ENCODE measurements at places on chromosomes 16 and 17.

DNA sequence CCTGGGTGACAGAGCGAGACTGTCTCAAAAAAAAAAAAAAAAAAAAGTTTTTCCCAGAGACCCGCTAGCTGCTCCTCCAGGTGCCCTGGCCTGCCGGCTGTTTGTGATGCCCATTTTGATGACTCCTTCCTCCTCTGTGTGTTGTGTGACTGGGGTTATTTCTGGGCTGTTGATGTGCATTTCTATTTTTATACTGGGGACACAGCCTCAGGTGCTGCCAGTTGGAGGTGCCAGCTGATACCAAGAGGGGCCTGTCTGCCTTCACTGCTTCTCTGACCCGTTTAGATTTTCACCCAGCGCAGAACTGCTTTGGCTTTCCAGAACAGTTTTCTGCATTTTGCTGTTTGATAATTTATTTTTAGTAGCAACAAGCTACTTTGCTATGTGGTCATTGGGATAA is 6.7 kb downstream of the PLA2G15 start:
- DNase-seq: no peak

GRCh38 chr17:41451154-41451728 is 10.5 kb upstream of the KRT38 start:
- no peak for DNase-seq

GRCh38 chr17:34414339-34414738 is 51.3 kb upstream of the CCL1 start:
- no peak for DNase-seq

GRCh38 chr17:38697061-38697820 is 7.8 kb upstream of the MLLT6 start:
- DNase-seq: no peak

GRCh38 chr17:17831208-17832031 is 5.4 kb downstream of the SREBF1 start:
- DNase-seq: no peak

DNA sequence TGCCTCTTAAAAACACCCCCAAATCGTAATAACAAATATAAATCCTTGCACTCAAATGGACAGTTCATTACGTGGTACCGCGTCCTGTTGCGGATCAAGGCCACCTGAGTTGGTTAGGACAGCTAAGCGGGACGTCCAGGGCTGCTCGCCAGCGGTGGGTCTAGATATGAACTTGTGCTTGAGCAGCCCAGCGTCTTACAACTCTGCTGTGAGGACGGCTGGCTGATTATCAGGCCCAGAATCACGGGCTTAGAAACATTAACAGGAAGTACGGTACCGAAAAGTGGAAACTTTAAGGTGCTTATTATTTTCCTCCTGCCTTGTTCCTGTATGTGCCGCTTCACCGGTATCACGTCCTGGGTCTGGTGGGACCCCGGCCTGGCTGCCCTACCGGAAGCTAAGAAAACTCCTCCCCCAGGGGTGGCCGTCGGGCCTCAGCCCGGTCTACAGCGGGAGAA is 832 bp upstream of the SRRM2 start:
- DNase-seq: no peak

- no peak for DNase-seq
Observed at GRCh38 chr17:43094129-43094835, 30.9 kb downstream of the BRCA1 start.

DNA sequence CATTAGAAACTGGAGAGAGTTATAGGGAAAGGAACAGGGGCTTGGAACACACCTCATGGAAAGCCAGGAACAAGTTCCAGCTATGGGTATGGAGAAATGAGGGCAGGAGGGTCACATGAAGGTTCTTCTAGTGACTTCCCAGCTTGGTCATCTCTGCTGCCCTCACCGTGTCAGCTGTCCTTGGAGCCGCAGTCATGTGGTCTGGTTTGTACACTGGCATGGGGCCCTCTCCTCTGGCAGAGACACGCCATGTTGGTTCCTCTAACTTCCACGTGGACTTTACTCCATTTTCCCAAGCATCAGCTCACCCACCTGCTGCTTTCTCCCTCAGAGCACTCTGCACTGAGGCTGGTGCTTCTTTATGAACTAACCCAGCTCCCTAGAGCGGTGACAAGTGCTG is 26.3 kb downstream of the MPG start:
- no peak for DNase-seq

DNA sequence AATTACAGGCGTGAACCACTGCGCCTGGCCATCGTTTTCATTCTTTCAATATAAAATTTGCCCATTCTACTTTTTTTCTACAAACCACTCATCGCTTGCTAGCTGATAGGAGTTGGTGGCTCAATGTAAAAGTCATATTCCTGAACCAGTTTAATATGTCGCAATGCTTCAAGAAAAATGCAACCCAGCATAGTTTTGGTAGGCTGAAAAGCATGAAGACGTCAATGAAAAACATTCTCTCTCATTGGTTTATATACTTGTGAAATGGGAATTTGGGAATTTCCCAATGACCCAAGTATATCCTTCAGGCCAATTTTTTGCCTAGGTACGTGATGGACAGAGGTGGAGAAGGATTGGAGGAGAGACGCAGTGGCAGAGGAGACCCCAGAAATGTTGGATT is 26.9 kb downstream of the USP43 start:
- no peak for DNase-seq

DNA sequence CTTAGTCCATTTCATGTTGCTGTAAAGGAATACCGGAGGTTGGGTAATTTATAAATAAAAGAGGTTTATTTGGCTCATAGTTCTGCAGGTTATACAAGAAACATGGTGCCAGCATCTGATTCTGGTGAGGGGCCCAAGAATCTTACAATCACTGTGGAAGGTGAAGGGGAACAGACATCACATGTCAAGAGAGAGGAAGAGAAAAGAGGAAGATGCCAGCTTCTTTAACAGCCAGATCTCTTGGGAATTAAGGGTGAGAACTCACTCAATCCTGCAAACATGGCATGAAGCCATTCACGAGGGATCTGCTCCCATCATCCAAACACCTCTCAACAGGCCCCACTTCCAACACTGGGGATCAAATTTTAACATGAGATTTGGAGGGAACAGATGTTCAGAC is 49.5 kb downstream of the BMERB1 start:
- no peak for DNase-seq

DNA sequence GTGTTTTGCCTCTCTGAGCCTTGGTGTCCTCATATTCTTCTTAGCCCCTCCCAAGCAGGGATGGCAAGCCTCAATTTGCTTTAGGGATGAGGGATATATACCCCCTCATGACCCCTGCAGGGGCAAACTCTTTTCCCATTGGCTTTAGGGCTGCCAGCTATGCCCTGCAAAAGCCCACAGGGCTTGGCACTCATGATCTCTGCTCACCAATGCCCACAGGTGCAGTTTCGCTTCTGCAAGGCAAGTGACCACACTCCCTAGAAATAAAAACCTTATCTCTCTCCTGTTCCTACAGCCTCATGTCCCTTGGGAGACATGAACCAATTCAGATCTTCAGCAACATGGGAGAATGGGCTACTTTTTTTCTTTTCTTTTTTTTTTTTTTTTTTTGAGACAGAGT is 8.8 kb downstream of the BEAN1 start:
- no peak for DNase-seq

- DNase-seq: no peak
Observed at GRCh38 chr16:67399218-67399733, 6.0 kb upstream of the TPPP3 start.

DNA sequence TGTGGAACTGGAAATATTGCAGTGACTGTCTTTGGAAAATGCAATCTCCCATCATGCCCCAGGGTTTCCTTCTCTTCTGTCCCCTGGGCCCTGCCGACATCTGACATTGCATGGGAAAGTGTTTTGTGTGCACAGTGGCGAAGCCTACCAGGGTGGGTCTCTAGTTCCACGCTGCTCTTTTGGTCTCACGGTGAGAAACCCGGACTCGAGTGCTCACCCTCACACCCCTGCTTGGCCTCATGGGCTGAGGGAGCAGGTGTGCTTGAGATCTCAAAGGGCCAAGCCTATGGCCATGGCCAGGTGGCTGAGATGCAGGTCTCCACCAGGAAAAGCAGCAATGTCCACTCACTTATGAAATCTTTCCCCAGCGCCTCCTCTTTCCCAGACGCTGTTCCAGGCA is 32.0 kb downstream of the SPNS3 start:
- no peak for DNase-seq

- no peak for DNase-seq
Observed at GRCh38 chr17:81925860-81926450, 1.6 kb downstream of the MAFG start.

DNA sequence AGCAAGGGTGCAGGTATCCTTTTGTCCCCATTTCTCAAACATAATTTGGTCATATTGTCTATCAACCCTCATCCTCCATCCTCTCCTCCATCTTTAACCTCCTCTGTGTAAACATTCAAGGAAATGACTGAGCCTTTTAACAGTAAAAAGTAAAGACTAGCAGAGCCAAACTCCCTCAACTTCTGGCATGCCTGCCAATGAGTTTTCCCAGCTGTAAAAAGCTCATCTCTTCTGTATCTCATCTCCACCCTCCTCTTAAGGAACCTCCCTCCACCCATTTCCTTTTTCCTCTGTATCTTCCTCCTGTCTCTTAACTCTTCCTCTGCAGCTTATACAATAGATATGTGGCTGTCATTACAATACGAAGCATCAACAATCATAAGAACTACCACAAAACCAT is 76.9 kb upstream of the PSMD7 start:
- DNase-seq: no peak

GRCh38 chr16:27222249-27223225 is 19.2 kb downstream of the KDM8 start:
- DNase-seq: no peak

- DNase-seq: no peak
Observed at GRCh38 chr17:32123782-32124181, 18.5 kb upstream of the RHOT1 start.

GRCh38 chr17:50807009-50807408 is 28.4 kb upstream of the WFIKKN2 start:
- no peak for DNase-seq

DNA sequence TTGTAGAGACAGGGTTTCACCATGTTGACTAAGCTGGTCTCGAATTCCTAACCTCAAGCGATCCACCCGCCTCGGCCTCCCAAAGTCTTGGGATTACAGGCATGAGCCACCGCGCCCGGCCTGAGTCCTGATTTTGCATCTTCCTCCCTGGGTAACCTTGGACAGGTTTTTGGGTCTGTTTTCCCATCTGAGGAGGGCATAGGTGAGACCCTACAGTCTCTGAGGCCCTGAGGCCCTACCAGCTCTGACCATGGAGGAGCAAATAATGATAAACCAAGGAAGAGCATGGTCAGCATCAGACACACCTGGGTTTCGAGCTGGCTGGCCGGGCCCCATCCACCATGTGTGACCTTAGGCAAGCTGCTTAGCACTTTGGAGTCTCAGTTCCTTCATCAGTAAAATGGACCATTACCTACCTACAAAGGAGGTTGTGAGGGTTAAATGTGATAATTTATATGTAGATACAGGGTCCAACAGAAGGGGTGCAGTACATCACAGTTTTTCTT is 1.2 kb upstream of the NCBP3 start:
- no peak for DNase-seq

DNA sequence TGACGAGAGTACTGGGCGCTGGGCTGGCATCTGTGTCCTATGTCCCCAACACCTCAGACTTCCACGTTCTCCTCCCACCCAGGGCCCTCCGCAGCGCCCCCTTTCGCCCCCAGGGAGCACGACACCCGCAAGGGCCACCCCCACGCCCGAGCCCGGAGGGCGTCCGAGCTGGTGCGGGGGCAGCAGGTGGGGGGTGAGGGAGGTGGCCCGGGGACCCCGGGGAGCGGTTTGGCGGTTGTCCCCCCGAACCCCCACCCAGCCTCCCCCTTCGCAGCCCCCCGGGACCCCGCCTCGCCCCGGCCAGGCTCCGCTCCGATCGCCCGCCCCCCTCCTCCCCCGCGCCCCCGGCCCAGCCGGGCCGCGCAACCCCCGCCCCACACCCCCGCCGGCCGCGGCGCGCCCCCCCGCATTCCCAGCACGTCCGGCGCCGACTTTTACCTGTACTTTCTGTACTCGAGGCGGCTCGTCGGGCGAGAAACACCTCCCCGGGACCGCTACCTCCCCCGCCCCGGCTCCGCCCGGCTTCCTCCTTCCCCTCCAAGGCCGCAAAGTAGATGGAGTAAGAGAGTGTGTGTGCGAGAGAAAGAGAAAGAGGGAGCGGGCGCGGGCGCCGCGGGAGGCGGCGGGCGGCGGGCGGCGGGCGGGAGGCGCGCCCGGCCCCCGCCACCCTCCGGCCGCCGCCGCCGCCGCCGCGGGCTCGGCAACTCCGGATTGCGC is 901 bp downstream of the CDYL2 start:
- DNase-seq: peak; percentile 42

- no peak for DNase-seq
Observed at GRCh38 chr16:70416748-70417616, 21.9 kb downstream of the ST3GAL2 start.

DNA sequence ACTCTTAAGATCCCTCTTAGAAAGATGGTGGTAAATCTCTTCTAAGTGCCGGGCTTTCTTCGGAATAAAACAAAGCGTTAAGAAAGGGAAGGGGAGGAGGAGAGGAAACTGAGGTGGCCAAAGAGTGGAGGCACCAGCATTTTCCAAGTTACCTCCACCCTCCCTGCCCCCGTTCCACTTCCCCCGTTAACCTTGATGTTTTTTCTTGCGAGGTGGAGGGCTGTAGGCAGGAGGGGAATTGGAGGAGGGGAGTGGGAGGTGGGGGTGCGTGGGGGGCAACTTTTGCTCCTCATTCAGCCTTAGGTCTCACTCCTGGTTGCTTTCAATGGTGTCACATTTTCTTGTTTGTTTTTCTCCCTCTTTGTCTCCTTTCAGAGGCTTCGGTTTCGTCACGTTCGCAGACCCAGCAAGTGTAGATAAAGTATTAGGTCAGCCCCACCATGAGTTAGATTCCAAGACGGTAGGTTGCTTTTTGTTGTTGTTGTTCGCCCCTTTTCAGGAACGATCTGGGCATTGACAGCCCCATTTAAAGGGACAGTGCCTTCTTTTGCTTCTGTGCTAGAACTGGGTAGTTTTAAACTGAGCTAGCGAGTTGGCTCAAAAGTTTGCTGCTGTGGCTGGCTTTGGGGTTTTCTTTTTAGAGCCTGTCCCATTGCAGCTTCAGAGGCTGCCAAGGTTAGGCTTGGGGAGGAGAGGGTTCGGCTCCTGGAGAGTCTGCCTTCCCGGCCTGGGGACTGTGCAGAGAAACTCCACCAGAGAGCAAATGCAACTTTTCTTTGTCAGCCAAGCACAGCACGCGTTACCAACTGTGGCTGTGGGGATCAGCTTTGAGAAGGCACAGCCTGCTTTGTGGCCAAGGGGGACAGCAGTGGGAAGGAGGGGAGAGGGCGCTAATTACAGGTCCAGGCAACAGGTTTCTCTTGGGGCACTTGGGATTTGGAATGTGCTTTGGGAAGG is 1.9 kb downstream of the MSI2 start:
- peak; percentile 6 for DNase-seq

Data from CD4-positive, alpha-beta T cell treated with Interleukin-4 for 4 hours (primary cell).